NCI-H2107 (cell line): ENCODE measurements at places on chromosomes 3 and 15.

DNA sequence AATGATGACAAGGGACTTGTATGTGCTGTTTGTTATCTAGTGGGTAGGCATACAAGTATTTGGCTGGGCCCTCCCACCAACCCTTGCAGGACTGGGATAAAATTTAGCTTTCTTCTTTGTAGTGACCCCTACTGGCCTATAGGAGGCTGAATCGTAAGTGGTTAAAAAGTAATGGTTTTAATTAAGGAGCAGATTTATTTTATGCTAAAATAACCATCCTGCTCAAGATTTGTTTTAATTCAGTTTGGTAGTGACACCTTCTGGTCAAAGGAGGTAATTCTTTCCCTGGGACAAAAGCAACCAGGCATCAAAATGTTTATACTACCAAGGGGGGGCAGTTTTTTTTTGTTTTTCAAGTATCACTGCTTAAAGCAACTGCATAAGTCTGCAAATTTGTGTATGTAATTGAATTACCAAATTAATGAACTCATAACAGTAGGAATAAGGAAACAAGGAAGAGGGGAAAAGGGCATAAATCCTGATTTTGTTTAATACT, 70.7 kb downstream of the TOP2B start:
- DNase-seq, result no peak

DNA sequence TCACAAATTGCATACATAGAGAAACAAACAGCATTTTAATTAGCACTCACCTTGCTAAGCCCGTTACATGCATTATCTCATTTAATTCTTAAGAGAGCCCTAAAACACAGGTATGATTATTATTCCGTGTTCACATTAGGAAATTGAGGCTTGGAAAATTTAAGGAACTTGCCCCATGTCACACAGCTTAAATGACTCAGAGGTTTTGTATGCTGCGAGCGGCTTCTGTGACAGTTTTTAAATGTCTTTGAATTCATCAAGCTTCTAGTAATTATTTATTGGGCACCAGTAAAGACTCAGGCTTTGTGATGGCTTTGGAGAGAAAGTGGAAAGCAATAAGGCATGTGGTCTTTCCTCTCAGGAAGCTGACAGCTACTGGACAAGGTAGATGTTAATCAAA, 166.7 kb upstream of the THBS1 start:
- DNase-seq, result no peak

GRCh38 chr3:71000483-71000882, 583.0 kb downstream of the FOXP1 start:
- no peak for DNase-seq

GRCh38 chr3:172253200-172253599, 195.1 kb downstream of the GHSR start:
- no peak for DNase-seq

DNA sequence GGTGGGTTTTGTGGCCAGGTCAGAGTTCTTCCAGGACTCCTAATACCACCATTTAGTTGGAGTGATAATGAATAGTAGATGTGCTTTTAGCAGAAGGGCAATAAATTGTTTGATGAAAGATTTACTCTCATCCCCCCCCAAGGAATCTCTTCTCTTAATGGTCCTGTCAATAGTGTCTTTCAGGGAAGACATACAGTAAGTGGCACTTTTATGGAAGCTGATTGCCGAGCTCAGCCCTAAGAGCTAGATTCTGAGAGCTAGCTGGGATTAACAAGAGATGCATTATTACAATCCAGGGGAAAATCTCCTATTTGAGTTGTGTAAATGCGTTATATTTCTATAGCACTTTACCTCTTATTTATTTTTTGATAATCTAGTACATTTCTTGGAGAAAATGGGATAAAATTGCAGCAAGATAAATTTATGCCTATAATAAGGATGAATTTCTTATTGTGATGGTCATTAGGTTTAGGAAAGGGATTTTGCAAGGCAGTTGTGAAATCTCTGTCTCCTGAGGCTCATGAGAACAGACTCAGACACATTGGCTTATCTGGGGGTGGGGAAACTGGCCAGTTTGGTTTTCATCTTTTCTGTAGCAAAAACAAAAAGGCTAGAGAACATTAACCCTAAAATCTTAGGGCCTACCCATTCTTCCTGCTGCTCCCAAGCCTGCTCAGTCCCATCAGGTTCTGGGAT, 41.6 kb upstream of the CLSTN2 start:
- no peak for DNase-seq

DNA sequence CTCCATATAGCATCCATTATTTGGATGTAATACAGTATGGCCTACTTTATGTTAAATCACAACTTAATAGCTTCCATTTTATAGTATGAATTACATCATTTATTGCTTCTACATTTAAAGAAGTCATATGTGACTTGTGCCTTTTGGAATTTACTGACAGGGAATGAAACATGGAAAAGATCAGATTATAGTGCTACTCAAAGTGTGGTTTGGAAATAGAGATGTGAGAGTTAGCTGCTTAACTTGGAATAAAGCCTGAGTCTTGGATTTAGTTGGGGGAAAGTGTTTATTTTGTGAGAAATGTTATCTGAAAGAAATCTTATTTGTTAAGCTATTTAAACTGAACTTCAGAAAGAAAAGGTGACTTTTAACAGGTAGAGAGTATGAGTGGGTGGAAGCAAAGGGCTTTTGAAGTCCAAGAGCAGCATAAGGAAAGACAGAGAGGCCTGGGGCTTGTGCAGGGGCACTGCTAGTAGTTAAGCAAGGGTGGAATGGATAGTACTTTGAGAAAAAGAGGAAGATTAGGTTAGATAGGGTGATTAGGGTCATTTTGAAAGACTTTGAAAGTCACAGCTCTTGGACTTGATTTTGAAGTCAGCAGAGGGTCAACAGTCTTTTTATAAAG, 60.5 kb downstream of the SLMAP start:
- no peak for DNase-seq

DNA sequence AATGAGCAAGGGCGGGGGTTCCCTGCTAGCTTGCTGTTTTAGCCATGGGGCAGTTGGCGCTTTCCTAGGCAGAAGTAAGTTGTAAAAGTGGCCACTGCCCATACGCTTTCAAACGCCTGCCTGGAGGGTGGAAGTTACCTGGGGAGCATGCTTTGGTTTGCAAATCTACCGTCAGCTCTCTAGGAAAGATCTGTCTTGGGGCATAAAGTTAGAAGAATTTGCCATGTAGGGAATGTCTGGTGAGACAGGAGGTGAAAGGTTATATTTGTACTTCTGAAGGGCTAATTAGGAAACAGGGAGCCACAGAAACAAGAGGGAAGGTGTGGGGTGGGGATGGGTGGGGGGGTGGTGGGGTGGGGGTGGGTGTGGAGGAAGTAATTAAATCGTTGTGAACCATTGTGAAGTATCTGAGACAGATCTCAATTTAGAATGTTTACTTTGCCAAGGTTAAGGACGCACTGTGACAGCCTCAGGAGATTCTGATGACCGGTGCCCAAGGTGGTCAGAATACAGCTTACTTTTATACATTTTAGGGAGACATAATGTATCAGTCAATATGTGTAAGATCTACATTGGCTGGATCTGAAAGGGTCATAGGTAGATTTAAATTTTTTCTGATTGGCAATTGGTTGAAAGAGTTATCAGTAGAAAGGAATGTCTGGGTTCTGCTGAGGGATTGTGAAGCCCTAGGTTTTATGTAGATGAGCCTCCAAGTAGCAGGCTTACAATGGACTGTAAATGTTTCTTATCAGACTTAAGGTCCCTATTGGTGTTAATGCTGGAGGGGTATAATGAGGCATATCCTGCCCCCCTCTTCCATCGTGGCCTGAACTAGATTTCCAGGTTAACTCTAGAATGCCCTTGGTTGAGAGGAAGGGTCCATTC, 62.0 kb upstream of the GCNT3 start:
- no peak for DNase-seq

GRCh38 chr3:157275832-157276231, 115.9 kb upstream of the CCNL1 start:
- DNase-seq, result no peak

DNA sequence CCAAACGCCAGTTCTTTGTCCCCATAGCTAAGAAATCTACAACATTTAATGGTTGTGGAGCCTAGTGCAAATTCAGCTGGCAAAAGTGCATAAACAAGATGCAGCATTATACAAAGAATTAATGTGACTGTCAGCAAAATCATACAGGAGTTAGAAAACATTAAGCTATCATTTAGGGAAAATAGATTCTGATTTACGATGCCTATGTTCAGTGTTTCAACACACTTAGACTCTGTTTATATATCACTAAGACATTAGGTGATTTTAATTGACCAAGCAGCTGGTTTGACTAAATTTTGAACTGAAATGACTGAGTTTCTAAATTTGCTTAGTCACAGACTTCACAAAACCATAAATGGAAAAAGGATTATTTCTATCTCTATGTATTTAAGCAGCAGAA, 1076.8 kb downstream of the TBL1XR1 start:
- no peak for DNase-seq

DNA sequence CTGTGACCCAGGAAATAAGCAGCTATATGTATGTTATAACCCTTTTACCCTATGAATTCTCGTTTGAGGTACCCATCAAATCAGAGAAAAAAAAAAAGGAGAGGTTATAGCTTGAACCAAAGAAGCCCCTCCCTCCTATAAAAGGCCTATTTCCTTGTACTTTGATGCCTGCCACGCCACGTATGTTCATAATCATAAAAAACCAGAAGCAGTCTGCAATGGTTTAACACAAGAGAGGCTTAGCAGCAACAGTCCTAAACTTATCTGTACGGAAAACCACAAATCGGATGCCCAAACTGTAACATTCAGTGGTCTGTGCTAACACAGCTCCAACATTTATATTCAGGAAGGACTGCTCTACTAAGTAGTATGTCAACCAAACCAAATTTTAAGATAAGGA, 21.2 kb downstream of the CCR8 start:
- no peak for DNase-seq

GRCh38 chr15:30978328-30978727, 13.1 kb downstream of the MTMR10 start:
- DNase-seq, result no peak

DNA sequence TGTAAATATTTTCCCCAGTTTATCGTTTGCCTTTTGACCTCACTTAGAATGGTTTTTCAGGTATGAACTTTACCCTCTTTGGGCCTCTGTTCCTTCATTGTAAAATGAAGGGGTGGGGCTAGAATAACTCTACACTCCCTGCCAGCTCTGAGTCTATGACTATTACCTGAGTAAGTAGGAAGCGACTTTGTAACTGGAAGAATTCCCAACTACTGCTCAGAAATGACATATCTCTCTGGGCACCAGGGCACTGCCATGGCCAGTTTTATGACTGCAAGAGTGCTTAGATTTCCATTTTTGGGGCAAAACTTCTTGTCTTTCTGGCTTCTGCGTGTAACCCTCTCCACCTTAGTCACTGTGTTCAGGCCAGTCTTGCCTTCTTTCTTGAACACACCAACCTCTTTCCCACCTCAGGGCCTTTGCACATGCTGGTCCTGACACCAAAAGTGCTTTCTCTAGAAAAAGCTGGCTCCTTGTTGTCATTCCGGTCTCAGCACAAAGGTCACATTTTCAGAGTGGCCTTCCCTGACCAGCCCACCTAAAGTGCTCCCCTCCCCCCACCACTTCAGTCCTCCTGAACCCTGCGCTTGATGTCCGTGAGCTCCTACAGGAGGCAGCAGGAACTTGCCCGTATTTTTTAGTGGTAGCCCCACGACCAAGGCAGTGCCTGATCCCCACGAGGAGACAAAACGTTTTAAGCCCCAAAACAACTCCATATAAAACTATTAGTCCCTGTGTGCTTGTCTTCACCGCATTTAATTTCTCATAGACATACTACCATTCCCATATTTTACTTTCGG, 25.6 kb downstream of the CDCP1 start:
- DNase-seq, result no peak

GRCh38 chr15:63835211-63835568, 1.4 kb upstream of the HERC1 start:
- no peak for DNase-seq

- DNase-seq, result no peak
Observed at GRCh38 chr3:119402791-119403190, 60.6 kb downstream of the TMEM39A start.

GRCh38 chr15:64246364-64247189, 83.8 kb upstream of the PPIB start:
- DNase-seq, result no peak

GRCh38 chr3:107824822-107825371, 265.9 kb downstream of the CD47 start:
- DNase-seq, result no peak

DNA sequence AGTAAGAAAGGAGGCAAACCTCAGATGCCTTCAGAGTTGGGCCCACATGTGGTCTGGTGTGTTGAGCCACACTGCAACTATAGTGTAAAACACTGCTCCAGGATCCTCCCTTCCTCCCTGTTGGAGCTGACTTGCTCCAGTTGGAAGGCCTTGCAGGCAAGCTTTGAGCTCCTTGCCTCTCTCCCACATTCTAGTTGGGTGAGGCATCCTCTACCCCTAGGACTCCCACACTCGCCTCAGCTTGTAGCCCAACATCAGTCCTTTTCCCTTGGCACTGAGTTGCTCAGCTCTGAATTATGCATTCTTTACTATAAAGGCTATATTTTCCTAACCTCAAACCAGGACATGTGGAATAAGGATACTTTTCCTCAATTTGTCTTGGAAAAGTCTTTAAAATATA, 143.9 kb downstream of the NECTIN3 start:
- DNase-seq, result no peak

GRCh38 chr3:17500618-17501017, 241.8 kb downstream of the TBC1D5 start:
- DNase-seq, result no peak

DNA sequence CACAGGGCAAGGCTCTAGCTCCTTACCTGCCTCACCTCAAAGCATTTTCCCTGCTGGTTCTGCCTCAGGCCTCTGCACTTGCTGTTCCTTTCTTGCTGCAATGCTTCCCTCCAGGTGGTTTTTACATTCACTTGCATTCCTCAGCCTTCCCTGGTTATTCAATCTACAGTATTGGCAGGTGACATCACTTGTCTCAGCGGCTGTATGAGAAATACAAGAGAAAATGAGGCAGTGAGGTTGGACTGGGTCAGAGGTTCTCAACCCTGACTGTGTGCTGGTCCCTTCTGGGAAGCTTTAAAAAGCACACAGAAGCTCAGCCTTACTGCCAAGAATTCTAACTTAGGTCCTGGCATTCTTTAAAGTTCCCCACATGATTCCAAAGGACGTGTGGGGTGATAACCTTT, 26.7 kb downstream of the SIAH2 start:
- DNase-seq, result no peak

DNA sequence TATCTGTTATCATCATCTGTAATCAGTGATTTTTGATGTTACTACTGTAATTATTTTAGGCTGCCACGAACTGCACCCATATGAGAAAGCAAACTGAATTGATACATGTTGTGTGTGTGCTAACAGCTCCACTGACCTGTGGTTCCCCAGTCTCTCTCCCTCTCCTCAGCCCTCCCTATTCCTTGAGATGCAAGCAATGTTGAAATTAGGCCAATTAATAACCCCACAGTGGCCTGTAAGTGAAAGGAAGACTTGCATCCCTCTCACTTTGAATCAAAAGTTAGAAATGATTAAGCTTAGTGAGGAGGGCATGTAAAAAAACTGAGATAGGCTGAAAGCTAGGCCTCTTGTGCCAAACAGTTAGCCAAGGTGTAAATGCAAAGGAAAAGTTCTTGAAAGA, 218.6 kb upstream of the LRRFIP2 start:
- DNase-seq, result no peak

- no peak for DNase-seq
Observed at GRCh38 chr15:24985224-24985623, 30.4 kb downstream of the SNRPN start.
